Activated CD4-positive, alpha-beta T cell treated with anti-CD3 and anti-CD28 coated beads, Interleukin-2, amount 10 ng/mL, durations not matched to agents 24 days and 14 days (primary cell): ENCODE measurements at places on chromosomes 5 and 9. TPM values are rescaled to one million over a fixed set of nuclear protein-coding genes. Genes with fewer than 3 reads are reported as not detected.

The WNT8A gene
- total RNA-seq: not detected in 2 replicates

The CKMT2 gene
- not detected in 2 replicates for total RNA-seq

DNA sequence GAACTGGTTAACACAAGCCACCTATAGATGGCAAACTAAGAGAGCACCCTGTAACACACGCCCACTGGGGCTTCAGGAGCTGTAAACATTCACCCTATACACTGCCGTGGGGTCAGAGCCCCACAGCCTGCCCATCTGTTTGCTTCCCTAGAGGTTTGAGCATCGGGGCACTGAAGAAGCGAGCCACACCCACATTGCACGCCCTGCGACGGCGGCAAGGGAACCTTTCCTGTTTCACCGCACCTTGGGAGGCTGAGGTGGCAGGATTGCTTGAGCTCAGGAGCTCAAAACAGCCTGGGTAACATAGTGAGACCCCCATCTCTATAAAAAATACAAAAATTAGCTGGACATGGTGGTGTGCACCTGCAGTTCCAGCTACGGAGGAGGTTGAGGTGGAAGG, 76.6 kb downstream of the HRH2 start:
- DNase-seq: no peak
- peaks cover 17% of the 10 kb centered on the region for H3K27me3 ChIP-seq
- H3K27ac ChIP-seq: no peak overlapping the region
- H3K36me3 ChIP-seq: no peaks in the 10 kb centered on the region

The PCDHGB2 gene
- total RNA-seq: 0.63 and 0.97 TPM in 2 replicates

GRCh38 chr5:16411741-16412455, 53.7 kb downstream of the ZNF622 start:
- no peaks in the 10 kb centered on the region for H3K36me3 ChIP-seq
- no peak overlapping the region for H3K27ac ChIP-seq
- DNase-seq: no peak
- no peaks in the 10 kb centered on the region for H3K27me3 ChIP-seq
